GM04503 (cell line): ENCODE measurements at places on chromosomes 2 and 18.

DNA sequence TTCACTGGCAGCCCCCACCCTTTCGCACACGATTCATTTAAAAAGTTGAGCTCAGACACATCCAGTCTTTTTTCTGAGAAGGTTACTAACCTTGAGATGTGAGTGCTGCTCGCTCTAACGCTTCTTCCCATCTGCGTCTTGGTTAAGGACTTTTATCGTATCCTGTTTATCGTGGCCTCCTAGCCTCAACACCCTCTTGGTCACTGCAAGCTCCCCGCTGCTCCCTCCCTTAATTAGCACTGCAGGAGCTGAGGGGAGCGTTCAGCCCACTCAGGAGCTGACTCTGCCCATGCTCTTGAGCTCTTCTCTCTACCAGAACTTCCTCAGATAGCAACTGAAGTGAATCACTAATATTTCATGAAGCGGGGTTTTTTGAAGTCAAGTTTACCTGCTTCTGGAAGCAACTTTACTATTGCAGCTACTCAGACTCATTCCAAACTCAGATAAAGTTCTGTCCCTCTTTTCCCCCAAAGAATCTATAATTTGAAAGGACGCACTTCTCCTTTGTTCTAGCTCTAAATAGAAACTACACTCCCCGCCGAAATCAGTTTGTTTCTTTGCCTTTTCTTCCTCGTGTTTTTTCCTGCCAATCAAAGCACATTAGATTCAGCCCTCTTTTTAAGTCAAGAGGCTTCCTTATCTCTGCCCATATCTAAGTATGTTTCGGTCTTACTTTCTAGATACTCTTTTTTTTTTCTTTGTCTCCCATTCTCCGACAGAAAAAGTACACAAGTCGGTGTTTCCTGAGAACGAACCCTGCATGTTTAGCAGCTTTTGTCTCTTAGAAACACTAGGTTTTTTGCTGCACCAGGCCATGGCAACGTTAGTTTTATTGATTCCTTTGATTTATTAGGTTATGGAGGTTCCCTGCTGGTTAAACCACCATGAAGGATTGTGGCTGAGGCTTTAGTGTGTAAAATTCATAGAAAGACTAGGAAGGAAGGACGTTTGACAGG lies 9.3 kb upstream of the CD226 start:
- DNase-seq, result no peak

DNA sequence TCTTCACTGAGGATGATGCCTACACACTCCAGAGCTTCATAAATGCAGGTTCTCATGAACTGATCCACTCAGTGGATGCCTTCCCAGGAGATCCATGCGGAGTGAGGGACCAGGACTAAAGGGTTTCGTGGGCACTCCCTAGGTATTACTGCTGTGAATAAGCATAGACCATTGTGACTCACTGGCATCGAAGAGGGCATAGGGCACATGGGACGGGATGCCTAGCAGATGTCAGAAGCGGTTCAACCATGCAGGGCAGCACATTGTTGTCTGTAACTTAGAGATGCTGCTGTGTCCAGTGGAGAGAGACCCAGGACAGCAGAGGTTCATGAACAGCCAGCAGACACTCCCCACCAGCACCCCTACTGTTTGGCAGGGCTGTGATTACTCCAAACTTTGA lies 17.2 kb downstream of the GKN2 start:
- no peak for DNase-seq

DNA sequence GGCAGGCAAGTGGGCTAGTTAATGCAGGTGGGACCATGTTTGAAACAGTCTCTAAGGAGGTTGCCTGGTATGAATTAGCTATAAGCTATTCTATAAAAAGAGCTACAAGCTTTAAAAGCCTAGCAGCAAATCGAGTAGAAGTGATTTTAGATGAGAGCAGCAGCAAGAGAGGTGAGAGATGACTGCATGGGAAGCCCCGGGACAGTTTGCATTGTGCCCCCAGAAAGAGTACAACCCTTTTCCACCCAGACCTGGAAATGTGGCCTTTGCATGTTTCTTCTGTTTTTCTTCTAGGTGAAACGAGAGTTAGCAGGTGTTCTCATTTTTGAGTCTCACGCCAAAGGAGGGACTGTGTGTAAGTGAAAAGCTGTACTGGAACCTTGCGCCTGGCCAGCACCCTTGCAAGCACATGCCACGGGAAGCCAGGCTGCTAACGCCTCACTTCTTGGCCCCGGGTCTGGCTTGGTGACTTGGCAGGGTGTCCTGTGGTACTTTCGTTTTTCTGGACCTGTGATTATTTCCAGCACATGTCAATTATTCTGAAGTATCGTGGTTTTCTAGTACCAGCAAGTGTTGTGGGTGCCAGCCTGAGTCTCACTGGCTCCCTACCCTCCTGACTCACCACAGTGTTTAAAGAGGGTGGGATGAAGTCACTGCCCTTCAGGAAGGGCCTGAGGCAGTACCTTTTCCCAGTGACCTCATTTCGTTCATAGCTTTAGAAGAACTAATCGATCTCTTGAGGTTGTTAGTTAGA lies 90.3 kb upstream of the MAP3K20 start:
- DNase-seq, result no peak

DNA sequence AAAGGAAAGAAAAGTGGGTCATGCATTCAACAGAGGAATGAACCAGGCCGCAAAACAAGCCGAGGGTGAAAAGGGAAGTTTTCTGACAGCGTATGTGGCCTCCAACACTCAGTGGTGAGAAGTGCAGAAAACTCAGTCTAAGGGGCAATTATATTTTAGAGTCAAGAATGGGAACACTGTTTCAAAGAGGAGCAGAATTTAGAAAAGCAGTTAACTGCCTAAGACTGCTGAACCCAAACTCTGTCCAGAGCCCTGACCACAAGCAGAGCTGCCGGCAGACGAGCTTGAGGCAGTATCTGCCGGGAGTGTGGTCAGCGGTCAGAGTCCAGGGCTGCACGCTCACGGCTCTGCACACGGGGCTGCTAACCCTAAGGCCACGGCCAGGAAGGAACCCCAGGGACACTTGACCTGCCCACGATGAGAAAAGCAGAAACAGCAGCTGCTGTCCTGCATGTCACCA lies 347.0 kb upstream of the ID2 start:
- DNase-seq, result no peak
